ENCODE measurements at places on chromosomes 3 and 15. TPM values are rescaled to one million over a fixed set of nuclear protein-coding genes. Genes with fewer than 3 reads are reported as not detected.

Gene FGF12
- total RNA-seq, result 7.6 TPM

Gene NANOGP8
- 49.6 TPM for total RNA-seq

- no peak overlapping the region for H3K27ac ChIP-seq
- H3K36me3 ChIP-seq, result no peaks in the 10 kb centered on the region
- H3K4me3 ChIP-seq, result no peak overlapping the region
- H3K27me3 ChIP-seq, result no peaks in the 10 kb centered on the region
- H3K4me1 ChIP-seq, result no peaks in the 10 kb centered on the region
Observed at GRCh38 chr15:31799319-31799714, 231.0 kb upstream of the CHRNA7 start.

DNA sequence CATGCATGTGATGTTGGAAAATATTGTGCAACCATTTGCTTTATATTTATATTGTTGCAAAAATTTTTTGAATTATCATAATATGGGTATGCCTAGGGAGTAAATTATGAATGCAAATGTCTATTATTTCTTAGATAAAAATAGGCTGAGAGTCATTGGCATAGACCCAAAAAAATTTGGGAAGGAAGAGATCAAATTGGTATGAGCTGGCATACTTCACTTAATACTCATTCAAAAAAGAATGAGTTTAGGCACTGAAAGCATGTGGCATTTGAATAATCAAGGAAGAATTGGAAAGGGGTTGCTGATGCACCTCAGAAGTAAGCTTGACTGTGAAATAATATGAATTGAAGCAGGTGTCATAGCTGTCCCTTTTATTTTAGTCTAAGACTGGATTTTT lies 764.0 kb upstream of the DPPA4 start:
- 0 out of 2 replicates have a peak, but pooled peaks cover 7% of the 10 kb centered on the region for H3K4me1 ChIP-seq
- H3K27me3 ChIP-seq, result no peaks in the 10 kb centered on the region
- no peak overlapping the region for H3K27ac ChIP-seq
- H3K4me3 ChIP-seq, result no peak overlapping the region
- H3K36me3 ChIP-seq, result no peaks in the 10 kb centered on the region
- DNase-seq, result no peak

Gene CADPS
- 16.4 TPM for total RNA-seq

DNA sequence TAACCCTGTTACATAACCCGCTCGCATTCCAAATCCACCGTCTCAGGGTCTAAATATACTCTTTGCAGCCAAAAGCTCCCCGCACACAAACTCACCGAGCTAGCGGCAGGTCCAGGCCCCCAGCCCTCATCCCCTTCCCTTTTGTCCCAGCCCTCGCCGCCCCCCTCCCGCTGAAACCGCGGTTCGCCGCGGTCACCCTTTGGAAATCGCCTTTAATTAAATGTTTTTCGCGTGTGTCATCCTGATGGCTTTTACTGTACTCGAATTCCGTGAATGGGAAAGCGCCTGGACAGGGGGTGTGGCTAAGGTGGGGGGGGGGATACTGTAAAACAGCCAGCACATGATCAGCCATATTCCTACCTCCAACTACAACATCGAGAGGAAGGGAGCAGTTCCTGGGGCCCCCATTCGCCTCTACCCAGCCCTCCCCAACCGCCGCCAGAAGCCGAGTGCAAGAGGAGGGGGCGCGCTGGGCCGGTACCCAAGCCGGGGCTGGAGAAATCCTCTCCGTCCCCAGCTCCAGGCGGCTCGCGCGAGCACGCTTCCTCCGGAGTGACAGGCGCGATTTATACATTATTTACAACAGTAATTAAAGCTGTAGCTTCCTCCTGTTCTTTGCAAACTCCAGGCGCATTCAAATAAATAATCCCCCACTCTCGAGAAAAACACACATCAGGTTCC lies 1.7 kb downstream of the RORA start:
- H3K27ac ChIP-seq, result no peak overlapping the region
- peak; percentile 60 for DNase-seq
- peaks cover 36% of the 10 kb centered on the region for H3K4me1 ChIP-seq
- H3K4me3 ChIP-seq, result peak overlapping the region; percentile 92

Gene FLNB
- 179 TPM for total RNA-seq

GRCh38 chr15:75646944-75647364 lies 758 bp upstream of the SNX33 start:
- peak overlapping the region; percentile 96 for H3K4me3 ChIP-seq
- H3K27ac ChIP-seq, result no peak overlapping the region
- peak; percentile 32 for DNase-seq
- no peaks in the 10 kb centered on the region for H3K36me3 ChIP-seq
- H3K27me3 ChIP-seq, result peaks cover 17% of the 10 kb centered on the region
- H3K4me1 ChIP-seq, result peaks cover 27% of the 10 kb centered on the region

Gene CNTN6
- not detected for total RNA-seq

Gene DAZL
- total RNA-seq, result 5.3 TPM

DNA sequence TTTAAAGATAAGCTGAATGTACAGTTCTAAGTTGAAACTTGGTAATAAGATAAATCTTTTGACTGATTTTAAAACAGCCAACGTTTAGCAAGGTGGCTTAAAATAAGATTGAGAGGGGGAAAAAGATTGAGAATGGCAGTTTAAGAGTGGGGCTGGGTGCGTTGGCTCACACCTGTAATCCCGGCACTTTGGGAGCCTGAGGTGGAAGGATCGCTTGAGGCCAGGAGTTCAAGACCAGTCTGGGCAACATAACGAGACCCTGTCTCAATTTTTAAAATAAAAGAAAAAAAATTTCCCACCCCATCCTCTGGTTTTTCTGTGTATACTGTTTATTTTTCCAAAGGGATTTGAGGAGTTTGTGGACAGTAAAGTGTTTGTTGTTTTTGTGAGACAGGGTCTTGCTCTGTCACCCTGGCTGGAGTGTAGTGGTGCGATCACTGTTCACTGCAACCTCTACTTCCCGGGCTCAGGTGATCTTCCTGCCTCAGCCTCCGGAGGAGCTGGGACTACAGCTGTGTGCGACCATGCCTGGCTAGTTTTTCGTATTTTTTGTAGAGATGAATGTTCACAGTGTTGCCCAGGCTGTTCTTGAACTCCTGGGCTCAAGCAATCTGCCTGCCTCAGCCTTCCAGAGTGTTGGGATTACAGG lies 3.0 kb downstream of the MAPK6 start:
- H3K27ac ChIP-seq, result 0 out of 2 replicates have a peak overlapping the region, but pooled peaks have one; percentile 73
- no peak for DNase-seq
- H3K4me1 ChIP-seq, result peaks cover 33% of the 10 kb centered on the region
- no peaks in the 10 kb centered on the region for H3K27me3 ChIP-seq

DNA sequence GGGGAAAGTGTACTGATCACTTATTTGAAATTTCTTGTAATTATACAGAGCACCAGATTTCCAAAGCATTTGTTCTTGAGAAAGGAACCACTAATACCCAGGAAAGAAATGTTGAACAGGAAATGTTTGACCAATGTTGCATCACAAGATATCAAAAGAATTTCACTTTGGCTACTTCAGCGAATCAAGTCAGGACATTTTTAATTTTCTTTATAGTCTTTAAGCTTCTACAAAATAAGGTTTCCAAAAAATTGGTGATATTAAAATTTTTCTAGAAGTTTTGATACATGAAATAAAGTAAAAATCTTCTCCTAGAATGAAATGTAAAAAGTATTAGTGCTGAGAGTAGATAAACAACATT lies 421.9 kb downstream of the MECOM start:
- DNase-seq, result no peak
- peaks cover 54% of the 10 kb centered on the region for H3K4me1 ChIP-seq
- H3K36me3 ChIP-seq, result no peaks in the 10 kb centered on the region
- H3K27ac ChIP-seq, result peak overlapping the region; percentile 35

- no peak overlapping the region for H3K27ac ChIP-seq
- H3K36me3 ChIP-seq, result no peaks in the 10 kb centered on the region
- H3K4me1 ChIP-seq, result no peaks in the 10 kb centered on the region
- peak; percentile 90 for DNase-seq
- H3K27me3 ChIP-seq, result no peaks in the 10 kb centered on the region
Observed at GRCh38 chr3:149352556-149352955, 19.1 kb upstream of the TM4SF18 start.

- H3K27me3 ChIP-seq, result no peaks in the 10 kb centered on the region
- no peak overlapping the region for H3K27ac ChIP-seq
- no peak overlapping the region for H3K4me3 ChIP-seq
- H3K36me3 ChIP-seq, result no peaks in the 10 kb centered on the region
- DNase-seq, result no peak
Observed at GRCh38 chr15:66798426-66799061, 96.5 kb downstream of the SMAD6 start.

DNA sequence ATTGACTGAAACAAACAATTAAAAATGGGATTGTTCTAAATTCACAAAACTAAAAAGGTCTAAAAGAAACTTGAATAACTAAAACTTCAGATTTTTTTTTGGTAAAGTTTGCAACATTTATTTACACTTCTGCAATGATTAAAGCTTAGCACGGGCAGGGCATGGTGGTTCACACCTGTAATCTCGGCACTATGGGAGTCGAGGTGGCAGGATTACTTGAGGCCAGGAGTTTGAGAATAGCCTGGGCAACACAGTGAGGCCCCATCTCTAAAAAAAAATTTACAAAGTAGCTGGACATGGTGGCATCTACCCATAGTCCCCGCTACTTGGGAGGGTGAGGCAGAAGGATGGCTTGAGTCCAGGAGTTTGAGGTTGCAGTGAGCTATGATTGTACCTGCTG lies 31.6 kb downstream of the TLNRD1 start:
- no peaks in the 10 kb centered on the region for H3K4me1 ChIP-seq
- DNase-seq, result no peak
- H3K36me3 ChIP-seq, result no peaks in the 10 kb centered on the region
- H3K27ac ChIP-seq, result no peak overlapping the region
- H3K4me3 ChIP-seq, result no peak overlapping the region

- H3K4me3 ChIP-seq, result no peak overlapping the region
- no peaks in the 10 kb centered on the region for H3K4me1 ChIP-seq
- no peak overlapping the region for H3K27ac ChIP-seq
- no peaks in the 10 kb centered on the region for H3K27me3 ChIP-seq
- no peaks in the 10 kb centered on the region for H3K36me3 ChIP-seq
Observed at GRCh38 chr15:24940236-24940635, 14.6 kb upstream of the SNRPN start.

All from GM23338 (cell line).